NK-92 treated with Interleukin-12 subunit alpha and Interleukin-12 subunit beta, amount 100 ng/mL, for 24 hours (cell line): ENCODE measurements at places on chromosomes 16 and 17.

DNA sequence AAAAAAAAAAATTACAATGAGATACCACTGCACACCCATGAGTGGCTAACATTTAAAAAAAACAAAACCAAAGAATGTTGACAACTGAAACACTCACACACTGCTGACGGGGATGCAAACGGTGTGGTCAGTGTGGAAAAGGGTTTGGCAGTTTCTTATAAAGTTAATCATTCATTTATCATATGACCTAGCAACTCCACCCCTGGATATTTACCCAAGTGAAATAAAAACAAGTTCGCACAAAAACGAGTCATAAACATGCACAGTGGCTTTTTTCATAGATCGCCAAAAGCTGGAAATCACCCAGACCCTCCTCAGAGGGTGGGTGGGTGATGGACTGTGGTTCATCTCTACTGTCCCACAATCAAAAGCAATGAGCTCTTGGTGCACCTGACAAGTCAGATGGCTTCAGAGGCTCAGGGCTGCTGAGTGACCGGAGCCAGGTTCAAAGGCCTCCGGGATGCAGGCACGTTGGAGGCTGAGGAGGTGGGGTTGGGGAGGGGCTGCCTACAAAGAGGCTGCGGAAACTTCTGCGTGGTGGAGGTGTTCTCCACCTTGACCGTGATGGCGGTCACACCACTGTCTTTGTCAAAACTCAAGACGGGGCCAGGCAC is 14.2 kb downstream of the RAB40B start:
- DNase-seq, result no peak

GRCh38 chr17:58648236-58648635 is 43.6 kb downstream of the TEX14 start:
- no peak for DNase-seq

DNA sequence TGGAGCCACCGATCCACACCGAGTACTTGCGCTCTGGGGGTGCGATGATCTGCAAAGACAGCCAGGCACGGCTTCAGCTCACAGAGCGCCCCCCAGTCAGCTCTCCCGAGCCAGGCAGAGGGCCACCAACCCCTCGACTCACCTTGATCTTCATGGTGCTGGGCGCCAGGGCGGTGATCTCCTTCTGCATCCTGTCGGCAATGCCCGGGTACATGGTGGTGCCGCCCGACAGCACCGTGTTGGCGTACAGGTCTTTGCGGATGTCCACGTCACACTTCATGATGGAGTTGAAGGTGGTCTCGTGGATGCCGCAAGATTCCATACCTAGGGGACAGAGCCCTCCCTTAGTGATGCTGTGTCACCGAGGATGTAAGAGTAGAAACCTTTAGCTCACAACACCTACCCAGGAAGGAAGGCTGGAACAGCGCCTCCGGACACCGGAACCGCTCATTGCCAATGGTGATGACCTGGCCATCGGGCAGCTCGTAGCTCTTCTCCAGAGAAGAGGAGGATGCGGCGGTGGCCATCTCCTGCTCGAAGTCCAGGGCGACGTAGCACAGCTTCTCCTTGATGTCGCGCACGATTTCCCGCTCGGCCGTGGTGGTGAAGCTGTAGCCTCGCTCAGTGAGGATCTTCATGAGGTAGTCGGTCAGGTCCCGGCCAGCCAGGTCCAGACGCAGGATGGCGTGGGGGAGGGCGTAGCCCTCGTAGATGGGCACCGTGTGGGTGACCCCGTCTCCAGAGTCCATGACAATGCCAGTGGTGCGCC is 1.6 kb downstream of the ACTG1 start:
- DNase-seq, result no peak

- DNase-seq, result no peak
These were observed 17.2 kb downstream of the MRC2 start for GRCh38 chr17:62644487-62645173.

DNA sequence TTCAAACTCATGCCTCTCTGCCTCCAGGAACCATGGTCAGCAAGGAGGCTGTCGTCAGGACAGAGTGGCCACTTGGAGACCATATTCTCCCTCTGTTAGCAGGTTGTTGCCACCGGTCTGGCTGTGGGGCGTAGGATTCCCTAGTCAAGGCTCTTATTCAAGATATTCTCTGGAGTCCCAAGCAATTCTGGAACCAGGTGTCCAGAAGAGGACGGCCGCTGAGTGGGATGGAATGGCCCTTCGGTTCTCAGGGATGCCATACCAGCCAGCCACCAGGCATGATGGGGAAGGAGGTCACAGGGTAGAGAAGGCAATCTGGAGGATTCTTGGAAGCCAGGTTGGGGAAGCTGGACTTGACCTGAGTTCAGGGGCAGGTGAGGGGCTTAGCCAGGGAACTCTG is 173.5 kb downstream of the GSG1L start:
- DNase-seq, result no peak

DNA sequence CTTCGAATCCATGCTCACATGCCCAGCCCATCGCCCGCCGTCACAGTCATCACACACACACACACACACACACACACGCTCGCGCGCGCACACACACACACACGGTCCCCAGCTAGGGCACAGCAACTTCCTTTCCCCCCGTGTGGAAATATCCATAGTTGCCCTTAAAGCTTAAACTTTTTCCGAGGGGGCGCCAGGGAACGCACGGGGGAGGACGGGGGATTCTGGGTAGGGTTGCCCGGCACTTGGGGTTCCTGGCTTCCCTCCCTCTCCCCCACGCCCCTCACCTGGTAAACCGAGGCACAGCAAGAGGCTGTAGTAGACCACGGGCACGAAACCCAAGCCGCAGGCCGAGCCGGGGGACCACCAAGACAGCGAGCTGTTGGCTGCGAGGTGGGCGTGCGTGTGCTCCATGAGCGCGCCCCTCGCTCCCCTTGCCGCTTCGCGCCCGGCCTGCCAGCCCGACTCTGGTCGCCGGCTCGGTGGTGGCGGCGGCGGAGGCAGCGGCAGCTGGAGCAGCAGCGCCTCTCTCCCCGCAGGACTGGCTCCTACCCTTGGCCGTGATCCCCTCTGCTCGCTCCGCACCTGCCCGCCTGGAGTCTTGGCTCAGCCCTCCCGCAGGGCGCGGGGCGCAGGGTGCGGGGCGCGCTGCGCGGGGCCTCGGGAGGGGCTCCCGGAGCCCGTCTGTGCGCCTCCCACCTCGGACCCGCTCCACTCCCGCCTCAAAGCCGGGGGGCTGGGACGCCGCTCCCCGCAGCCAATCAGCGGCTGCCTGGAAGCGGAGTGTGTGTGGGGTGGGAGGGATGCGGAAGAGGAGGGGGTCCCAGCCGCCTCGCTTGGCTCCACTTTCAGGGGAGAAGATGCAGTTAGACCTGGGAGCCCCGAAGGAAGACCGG is at the start of gene GPR139:
TSS of gene GPR139 (minus strand) at position 688 of the 896 bp plus-strand sequence. CDS start at position 414, 274 bp downstream.
- no peak for DNase-seq
